ENCODE measurements at places on chromosomes 13 and 19. TPM values are rescaled to one million over a fixed set of nuclear protein-coding genes. Genes with fewer than 3 reads are reported as not detected.

DNA sequence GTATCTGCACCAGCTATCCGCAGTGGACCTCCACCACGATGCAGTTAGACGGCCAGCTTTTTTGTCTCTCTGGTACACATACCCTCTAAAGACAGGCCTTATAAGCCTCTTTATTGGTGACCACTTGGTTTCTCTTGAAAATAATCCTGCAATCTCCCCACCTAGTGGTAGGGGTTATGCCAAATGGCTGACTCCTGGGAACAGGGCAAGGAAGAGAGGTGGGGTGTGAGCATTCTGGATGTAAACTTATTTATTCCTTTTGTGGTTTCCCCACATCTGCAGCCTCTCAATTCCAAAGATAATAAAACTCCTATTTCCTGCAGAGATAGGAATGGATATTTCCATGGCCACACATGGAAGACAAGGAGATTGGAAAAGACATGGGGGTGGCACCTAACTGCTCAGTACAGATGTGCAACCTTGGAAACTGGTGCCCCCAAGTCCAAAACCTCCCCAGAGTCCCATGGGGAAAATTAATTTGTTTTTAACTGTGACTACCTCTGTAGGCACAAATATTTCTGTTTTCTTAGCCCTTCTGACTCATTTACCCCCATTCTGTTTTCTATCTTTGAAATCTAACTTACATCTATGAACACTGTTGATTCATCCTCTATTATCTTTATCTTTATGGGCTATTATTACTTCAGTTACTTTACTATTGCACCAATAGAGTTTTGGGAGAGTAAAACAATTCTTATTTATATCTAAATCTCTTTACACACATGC lies 112.7 kb upstream of the TSHZ3 start:
- DNase-seq = no peak

DNA sequence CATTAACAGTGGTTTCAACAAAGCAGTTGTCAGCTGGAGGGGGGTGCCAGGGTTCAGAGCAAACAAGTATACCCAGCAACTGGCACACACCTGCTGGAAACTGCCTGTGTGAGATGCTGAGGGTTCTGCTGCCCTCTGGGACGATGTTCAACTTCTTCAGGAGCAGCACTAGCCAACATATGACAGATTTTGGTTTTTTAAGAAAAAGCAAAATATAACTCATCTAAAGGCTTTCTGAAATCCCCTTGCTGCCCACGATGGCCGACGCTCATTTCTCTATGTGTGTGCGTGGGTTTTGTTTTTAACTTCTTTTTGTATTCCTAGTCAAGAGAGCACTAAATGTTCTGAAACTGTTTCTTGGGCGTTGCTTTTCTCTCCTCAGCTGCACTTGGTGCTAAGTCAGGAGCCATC lies 79.9 kb downstream of the MRPL57 start:
- DNase-seq = no peak

DNA sequence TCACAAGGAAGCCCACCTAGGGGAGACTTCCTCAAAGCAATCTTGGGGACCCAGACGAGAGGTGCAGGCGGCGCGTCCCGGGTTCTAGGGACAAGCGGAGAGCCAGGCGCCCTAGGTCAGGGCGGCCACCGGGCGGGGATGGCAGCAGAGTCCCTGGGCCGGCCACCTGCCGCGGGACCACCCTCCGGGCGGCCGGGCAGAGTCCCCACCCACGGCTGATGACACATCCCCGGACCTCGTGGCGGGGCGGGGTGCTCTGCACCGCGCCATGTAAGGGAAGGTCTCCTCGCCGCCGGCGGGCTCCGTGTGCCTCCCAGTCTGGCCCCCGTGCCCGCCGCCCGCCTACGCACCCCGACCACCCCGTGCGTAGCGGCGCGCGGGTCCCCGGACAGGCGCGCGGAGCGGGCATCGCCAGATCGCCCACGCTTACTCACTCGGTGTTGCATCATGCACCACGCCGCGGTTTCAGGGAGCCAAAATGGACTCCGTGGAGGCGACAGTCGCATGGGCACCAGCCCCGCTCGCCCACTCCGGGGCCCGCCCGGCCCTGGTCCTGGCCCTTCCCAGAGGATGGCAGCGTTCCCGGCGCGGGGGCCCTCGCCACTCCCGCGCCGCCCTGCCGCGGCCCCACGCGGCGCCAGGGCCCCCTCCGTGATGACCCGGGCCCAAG lies 643 bp downstream of the SLC7A1 start:
- DNase-seq = peak; percentile 21

DNA sequence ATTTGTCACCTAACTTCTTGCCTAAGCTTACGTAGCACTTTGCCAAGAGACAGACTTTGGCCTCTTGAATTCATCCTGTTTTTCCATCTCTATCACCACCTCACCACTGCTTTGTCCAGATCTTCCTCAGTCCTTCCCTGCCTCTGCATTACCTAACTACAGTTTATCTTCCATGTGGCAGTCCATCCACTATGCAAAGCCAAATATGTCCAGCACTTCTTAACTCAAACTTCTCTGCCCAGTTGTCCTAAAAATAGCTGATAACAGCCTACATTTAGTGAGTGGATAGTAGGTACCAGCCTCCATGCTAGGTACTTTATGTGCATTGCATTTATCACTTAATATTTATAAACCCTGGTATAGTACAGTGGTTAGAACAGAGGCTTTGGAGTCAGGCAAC lies 111.4 kb downstream of the ZAR1L start:
- DNase-seq = no peak

GRCh38 chr13:113528813-113529180 lies 38.3 kb upstream of the DCUN1D2 start:
- DNase-seq = no peak

GRCh38 chr19:7652061-7652641 lies 15.2 kb downstream of the STXBP2 start:
- peak; percentile 82 for DNase-seq

DNA sequence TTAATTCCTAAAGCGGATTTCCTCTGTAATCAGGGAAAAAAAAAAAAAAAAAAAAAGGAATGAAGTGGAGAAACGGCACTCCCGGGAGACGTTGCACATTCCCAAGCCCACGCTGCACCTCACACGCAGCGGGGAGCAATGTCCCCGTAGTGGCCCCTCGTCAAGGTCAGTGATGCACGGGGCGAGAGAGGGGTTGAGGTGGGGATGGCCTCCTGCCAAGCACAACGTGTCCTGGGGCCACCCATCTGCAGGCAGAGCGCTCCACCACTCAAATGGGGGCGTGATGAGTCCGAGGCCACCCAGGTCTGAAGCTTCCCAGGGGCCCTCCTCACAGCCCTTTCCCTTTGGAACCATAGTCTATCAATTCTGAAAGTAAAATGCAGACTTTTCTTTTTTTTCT lies 15.1 kb downstream of the PLK5 start:
- no peak for DNase-seq

DNA sequence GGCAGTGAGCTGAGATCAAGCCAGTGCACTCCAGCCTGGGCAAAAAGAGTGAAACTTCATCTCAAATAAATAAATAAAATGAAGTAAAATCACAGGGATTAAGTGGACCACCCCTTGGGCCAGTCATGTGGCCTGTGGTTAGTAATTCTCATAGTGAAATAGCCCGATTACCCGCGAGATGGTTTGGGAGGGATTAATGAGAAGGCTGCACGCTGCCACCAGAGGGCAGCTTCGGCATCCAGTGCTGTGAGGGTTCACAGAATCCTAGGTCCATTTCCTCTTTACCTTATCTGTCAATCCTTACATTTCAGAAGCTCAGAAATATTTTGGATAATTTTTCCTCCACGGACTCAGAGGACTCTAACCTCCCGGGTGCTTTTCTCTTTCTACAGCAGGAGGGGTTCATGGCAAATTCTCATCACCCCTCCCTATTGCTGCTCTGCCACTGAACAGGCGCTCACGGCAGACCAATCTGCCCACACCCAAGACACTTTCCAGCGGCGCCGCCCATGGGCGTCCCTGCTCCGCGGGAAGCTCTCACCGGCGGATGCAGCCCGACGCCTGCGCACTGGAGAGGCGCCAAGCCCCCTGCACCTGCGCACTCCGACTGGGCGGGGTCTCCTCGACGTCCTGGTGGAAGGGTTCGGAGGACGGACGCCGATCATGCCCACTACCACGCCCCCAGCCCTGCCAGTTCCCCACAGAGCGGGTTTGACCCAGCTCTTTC lies 11.0 kb downstream of the ZNF835 start:
- no peak for DNase-seq

- peak; percentile 13 for DNase-seq
These were observed 2.5 kb upstream of the ZNF121 start for GRCh38 chr19:9586764-9587163.

DNA sequence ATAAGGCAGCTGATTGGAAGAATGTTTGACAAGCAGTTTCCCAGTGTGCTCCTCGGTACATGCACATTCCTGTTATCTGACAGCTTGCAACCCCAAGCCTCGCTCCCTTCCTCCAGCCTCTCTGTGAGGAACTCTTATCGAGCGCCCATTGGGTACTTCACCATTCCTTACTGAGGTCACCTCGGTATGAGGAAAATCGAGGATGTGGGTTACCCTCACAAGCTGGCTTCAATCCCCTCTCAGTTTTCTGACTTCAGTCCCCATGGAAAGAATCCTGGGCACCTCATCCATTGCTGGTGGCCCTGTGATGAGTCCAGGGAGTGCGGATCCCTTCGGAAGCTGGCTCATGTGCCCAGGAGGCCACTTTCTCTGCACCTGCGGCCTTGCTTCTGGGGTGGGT lies 17.3 kb downstream of the TEX29 start:
- no peak for DNase-seq

DNA sequence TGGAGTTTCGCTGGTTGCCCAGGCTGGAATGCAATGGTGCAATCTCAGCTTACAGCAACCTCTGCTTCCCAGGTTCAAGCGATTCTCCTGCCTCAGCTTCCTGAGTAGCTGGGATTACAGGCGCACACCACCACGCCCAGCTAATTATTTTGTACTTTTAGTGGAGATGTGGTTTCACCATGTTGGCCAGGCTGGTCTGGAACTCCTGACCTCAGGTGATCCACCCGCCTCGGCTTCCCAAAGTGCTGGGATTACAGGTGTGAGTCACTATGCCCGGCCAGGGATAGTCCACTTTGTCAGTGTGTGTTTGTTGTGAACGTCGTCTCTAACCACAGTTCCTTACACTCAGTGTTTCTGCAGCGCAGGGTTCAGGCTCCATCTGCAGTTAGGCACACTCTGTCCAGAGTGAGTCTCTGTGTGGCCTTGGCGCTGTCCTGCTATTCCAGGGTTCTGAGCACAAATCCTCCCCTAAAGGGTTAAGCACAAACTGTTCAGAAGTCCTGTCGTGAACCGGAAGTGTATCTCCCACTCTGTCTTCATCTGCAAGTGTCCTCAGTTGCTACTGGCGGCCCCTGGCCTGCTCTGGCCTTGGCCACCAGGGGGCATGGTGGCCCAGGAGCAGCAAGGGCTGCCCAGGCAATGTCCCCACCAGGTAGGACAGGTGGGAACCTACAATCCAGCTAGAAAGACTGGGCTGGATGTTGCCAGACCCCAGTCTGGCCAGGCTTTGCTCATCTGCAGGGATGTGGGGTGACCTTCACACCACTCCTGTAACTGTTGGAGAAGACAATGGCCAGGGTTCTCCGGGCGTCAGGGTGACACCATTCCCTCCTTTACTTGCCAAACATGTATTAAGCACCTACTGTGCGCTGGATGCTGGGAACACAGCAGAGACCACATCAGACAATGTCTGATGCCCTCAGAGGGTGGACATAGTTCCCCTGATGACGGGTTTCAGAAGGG lies 38.8 kb upstream of the GATAD2A start:
- DNase-seq = peak; percentile 43

DNA sequence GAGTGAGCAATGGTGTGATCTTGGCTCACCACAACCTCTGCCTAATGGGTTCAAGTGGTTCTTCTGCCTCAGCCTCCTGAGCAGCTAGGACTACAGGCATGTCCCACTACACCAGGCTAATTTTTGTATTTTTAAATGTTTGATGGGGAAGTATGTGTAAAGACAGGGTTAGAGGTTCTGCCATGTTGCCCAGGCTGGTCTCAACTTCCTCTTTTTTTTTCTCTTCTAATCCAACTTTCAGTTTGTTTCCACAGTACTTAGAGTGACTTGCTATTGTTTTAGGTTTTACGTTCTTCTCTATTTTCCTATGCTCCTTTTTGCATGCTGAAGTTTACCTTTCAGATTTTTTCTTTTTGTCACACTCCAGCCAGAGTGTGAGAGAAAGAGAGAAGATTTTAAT lies 1433.0 kb downstream of the UQCRFS1 start:
- no peak for DNase-seq

GRCh38 chr13:23771956-23772355 lies 117.2 kb downstream of the MIPEP start:
- DNase-seq = no peak

- no peak for DNase-seq
These were observed 7.4 kb upstream of the KLHL26 start for GRCh38 chr19:18629166-18630088.

DNA sequence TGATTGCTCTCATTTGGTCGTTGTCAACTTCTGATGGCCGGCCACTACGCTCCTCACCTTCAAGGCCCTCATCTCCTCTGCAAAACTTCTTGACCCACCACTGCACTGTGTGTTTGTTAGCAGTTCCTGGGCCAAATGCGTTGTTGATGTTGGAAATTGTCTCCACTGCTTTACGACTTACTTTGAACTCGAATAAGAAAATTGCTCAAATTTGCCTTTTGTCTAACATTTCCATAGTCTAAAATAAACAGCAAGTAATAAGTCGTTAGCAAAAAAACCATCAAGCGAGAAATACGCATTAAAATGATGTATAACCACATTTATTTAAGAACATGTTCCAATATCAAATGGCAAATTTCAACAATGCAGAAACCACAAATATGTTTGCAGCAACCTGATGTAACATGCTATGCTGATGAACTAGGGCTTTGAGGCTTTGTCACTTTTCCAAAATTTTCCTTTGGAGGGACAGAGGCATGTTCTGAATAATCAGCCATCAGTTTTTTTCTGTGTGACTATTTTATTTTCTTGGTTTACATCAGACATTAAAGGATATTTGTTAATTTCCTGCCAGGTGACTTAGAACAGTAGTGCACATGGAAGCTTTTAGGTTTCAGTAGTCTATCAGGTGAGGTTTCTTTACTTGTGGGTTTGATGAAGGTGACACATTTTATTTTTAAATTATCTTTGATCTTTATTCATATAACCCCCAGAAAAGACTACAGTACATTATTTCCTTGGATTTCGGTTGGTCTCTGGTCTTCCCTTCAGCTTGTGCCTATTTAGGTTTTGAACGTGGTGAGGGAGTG lies 74.7 kb upstream of the TEX29 start:
- no peak for DNase-seq

- DNase-seq = no peak
These were observed 264.6 kb downstream of the NHLRC3 start for GRCh38 chr13:39302820-39303219.

- DNase-seq = no peak
These were observed 407 bp upstream of the ZNF550 start for GRCh38 chr19:57560049-57560491.

- no peak for DNase-seq
These were observed 139.8 kb downstream of the MIPEP start for GRCh38 chr13:23749288-23749873.

The MAP3K10 gene
- polyA plus RNA-seq = 7.0 TPM

The CCDC122 gene
- not detected for polyA plus RNA-seq

The POLR1G gene
- 3.5 TPM for polyA plus RNA-seq

The ENOX1 gene
- 8.0 TPM for polyA plus RNA-seq

The AMER2 gene
- polyA plus RNA-seq = 0.03 TPM

The NCCRP1 gene
- polyA plus RNA-seq = 0.12 TPM

The ZSCAN4 gene
- not detected for polyA plus RNA-seq

The FXYD3 gene
- polyA plus RNA-seq = 1.1 TPM

Data from muscle of arm (tissue), 14 donors.